HepG2 (cell line): ENCODE measurements at places on chromosomes 1 and 21. TPM values are rescaled to one million over a fixed set of nuclear protein-coding genes. Genes with fewer than 3 reads are reported as not detected.

GRCh38 chr1:83619170-83619896 is 379.6 kb downstream of the TTLL7 start:
- no peak for DNase-seq
- no peak overlapping the region for H3K4me3 ChIP-seq
- no peaks in the 10 kb centered on the region for H3K4me1 ChIP-seq
- no peaks in the 10 kb centered on the region for H3K27me3 ChIP-seq

CFAP141 gene
- not detected in 2 replicates for total RNA-seq

DNA sequence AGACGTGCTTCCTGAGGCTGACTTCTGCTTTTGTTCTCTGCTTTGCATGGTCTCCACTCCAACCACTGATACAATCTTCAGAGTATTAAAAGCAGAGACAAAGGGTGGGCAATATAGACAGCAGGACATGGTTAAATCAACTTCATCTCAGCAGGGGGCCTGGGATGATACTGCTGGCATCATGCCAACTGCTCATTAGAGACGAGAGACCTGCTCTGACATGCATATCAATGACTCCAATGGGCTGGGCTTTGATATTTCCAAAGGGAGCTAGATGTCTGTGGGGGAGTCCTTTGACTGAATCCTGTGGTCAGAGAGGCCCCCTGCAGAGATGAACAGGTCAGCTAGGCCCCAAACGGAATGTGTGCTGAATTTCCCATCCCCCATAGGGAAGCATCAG is 106.6 kb downstream of the ACTL8 start:
- no peak for DNase-seq
- no peaks in the 10 kb centered on the region for H3K36me3 ChIP-seq
- H3K27ac ChIP-seq, result no peak overlapping the region

TMIGD3 gene
- not detected in 2 replicates for total RNA-seq

DNA sequence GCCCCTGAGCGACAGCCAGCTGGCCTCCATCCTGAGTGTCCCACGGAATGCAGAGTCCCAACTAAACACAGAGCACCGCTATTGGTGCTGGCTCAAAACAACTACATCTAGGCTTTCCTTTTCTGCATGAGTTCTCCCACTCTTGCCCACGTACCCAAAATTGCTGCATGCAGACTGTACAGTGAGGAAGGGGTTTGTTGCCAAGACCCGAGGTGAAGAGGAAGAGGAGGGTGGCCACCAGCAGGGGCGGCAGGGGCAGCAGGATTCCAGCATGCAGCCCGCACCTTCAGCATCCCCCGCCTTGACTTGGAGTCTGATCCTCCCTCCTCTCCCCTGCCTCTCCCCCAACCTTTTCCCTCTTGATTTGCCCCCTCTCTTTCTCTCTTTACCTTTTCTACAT is 8.0 kb downstream of the S100A9 start:
- H3K27ac ChIP-seq, result no peak overlapping the region
- no peak overlapping the region for H3K4me3 ChIP-seq
- no peak for DNase-seq
- 0 out of 2 replicates have a peak, but pooled peaks cover 1% of the 10 kb centered on the region for H3K27me3 ChIP-seq
- H3K4me1 ChIP-seq, result no peaks in the 10 kb centered on the region
